ENCODE measurements at places on chromosomes 1 and 21.
A peak's percentile ranks its signal among the peaks of the same experiment; 100 is the strongest.

- no peak for DNase-seq
These were observed 59.0 kb upstream of the CACYBP start for GRCh38 chr1:174940646-174941175.

GRCh38 chr1:187032982-187033692 lies 204.4 kb downstream of the PLA2G4A start:
- peak; percentile 52 for DNase-seq

DNA sequence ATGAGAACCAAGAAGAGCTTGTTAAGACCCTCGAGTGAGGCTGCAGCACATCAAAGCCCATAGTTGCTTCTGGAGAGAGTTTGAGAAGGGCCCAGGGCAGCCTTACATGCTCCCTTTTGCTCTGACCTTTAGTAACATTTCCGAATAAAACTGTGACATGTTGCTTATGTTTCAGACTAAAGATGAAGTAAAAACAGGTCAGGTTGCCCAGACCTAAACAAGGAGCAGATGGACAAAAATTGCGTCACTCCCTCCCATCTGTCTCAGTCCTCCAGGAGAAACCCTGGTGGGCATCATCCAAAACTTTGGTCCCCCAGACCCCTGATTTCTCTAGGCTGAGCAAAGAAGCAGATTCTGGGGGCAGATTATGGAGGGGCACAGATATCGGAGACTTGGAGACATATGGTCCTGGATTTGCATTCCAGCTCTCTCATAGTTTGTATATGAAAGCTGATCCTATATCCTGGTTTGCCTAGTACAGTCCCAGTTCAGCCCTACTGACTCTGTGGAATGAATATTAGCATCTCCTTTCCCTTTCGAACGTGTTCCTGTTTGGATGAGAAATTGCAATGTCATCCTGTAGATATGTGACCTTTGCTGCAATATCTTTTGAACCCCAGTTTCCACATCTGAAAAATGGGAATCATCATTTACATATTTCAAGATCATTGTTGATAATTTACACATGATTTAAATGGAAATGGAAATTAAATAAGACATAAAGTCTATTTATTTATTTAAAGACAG lies 304.9 kb upstream of the USP24 start:
- DNase-seq: no peak

DNA sequence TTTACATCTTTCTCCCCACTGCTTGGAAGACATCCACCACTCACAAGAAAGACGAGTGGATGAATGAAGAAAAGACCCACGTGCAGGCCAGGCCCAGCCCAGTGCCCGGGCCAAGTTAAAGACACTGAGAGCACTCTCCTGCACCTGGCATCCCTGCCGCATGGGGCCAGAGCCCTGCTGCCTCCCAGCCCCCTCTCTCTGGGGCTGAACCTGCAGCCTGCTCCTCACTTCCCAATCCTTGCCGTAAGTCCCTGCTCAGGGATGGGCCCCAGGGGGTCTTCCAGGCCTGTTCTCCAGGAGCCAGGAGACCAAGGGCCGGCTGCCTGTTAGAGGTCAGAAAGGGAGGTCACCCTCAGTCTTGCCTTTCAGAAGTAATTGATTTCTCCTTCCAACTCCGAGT lies 168.5 kb upstream of the ZC3H12A start:
- no peak for DNase-seq

- no peak for DNase-seq
These were observed 2.7 kb upstream of the CDC42BPA start for GRCh38 chr1:227321035-227321434.

DNA sequence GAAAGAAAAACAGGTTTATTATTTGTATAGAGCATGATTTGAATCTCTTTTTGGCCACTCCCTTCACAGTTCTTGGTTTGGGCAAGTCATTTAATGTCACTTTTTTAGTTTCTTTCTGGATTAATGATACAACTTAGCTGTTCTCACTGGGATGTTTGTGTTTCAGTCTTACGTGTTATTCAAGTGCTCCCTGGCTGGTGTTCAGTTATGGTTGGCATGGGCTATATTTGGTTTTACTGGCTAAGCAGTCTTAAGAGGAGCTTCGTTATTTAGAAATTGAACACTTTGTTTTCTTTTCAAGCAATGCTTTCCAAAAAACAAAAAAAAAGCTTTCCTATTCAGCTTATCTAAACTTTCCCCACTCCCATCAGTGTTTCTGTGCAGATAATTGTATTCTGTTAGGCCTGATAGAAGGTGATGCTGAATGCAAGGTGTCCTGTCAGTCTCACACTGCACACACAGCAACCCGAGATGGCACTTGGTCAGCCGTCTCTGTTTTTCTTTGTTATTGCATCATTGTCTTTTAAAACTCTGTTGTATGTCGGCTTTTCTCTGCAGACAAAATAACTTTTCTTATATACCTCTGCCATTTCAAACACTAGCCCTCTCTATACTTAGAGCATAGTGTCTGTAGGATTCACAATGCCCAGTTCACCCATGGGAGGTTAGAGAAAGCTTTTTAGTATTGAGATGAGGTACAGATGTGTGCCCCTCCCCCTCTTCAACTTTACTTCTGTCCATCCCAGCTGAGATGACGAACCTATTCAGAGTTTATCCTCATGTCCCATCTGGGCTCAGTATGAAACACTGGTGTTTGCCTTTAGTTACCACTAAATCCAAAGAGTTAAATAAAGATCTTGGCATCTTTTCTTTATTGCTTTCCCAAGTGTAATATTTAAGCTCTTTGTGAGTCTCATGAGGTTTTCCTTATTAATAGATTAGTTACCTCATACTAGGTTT lies 80.2 kb downstream of the VPS13D start:
- no peak for DNase-seq

DNA sequence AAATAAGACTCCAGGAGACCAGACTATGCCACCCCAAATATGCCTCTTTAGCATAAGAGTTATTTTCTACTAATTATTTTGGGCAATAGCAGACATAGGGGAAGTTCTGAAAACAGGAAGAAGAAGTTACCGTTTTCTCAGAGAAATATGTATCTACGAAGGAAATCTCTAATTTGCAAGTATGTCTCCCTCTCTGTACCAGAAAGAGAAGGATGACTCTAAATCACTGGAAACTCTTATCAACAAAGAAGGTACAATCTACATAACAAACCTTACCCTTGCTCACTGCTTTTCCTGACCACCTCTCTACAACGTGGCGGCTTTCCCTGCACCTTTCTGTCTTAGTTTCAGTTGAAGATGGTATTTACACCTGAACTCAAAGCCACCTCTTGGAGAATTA lies 49.0 kb downstream of the OMA1 start:
- DNase-seq: no peak

DNA sequence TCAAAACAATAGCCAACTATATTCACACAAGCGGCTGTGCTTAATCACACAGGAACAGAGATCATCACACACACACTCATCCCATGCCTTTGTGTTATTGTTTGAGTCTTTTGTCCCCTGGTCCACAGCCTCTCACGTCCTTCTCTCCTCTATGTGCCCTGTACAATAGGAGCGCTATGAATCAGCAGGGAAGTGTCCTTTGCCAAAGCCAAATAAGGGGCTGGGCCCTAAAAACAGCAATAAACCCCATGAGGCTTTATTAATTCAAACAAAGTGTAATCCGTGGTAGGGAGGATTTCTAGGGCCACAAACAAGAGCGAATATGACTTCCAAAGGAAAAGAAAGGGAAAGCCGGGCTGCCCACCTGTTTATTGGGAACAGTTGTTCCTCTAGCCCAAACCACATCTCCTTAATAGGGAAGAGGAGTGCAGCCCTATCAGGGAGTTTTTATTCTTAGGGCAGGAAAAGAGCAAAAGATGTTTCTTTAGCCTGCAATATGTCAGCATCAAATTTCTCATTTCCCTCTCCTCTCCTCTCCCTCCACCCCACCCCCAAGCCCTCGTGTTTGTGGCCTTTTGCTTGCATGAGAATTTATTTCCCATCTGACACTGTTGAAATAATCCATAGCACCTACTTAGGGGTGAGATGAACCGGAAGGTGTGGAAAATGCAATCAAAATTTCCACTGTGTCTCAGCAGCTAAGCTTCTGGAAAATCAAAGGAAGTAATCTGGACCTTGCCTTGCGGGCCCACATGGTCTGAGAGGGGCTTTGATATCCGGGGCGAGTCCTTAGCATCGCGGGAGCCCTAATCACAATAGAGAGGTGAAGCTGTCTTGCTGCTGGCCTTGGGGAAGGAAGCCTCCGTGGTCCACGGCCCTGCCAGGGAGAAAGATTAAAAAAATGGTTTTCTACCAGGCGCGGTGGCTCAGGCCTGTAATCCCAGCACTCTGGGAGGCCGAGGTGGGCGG lies 45.3 kb upstream of the ITPKB start:
- no peak for DNase-seq

- no peak for DNase-seq
These were observed 30.1 kb upstream of the KCNK2 start for GRCh38 chr1:215052256-215053015.

DNA sequence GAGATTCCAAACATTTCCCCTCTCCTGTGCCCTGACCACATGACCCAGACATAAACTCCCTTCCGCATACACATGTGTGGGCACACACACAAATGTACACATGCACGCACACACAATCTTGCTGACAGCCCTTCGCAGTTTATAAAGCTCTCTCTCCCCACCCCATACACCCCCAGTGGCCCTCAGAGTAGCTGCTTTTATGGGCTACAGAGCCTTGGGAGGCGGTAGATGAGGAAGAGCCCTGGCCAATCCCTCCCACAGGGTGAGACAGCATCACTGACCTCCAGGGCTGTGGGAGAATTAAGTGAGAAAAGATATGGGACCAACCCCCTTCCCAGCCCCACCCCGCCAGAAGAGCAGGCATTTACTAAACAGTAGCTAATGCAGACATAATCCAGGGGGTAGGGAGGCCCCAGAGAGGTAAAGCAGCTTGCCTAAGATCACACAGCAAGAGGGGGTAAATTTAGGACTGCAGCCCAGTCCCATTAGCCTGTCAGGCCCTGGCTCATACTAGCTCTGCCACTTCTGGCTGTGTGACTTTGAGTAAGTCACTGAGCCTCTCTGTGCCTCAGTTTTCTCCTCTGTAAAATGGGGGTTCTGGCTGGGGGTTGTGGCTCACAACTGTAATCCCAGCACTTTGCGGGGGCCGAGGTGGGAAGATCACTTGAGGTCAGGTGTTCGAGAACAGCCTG lies 5.1 kb downstream of the SDC3 start:
- no peak for DNase-seq

DNA sequence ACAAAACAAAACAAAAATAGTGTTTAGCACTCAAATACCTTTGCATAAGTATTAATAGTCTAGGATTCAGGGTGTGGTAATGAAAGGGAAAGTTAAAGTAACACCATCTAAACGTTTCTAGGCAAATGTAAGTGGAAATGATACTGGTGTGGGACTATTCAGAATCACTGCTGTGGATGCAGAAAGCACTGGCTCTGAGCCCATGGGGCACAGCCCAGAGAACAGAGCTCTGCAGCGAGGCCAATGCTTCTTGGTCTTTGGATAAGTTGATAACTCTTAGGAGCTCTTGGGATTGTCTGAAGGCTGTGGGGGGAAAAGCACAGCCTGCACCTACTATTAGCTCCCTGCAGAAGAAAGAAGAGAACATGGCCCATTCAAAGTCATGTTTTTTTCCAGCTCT lies 21.4 kb upstream of the DNM3 start:
- DNase-seq: no peak
